CD8-positive, alpha-beta T cell (primary cell): ENCODE measurements at places on chromosomes 4 and X. TPM values are rescaled to one million over a fixed set of nuclear protein-coding genes. Genes with fewer than 3 reads are reported as not detected.

DCAF4L1 gene
- 0.05 TPM for total RNA-seq

ALB gene
- not detected for total RNA-seq

VSIG1 gene
- 11.9 TPM for total RNA-seq

SSX4 gene
- total RNA-seq = not detected

DMRTC1 gene
- 0.71 TPM for total RNA-seq
